Left forelimb (tissue), 1 donor: ENCODE measurements at places on chromosomes 5 and 9.

GRCh38 chr9:136688274-136689107, 1.2 kb upstream of the AGPAT2 start:
- no peak for DNase-seq

DNA sequence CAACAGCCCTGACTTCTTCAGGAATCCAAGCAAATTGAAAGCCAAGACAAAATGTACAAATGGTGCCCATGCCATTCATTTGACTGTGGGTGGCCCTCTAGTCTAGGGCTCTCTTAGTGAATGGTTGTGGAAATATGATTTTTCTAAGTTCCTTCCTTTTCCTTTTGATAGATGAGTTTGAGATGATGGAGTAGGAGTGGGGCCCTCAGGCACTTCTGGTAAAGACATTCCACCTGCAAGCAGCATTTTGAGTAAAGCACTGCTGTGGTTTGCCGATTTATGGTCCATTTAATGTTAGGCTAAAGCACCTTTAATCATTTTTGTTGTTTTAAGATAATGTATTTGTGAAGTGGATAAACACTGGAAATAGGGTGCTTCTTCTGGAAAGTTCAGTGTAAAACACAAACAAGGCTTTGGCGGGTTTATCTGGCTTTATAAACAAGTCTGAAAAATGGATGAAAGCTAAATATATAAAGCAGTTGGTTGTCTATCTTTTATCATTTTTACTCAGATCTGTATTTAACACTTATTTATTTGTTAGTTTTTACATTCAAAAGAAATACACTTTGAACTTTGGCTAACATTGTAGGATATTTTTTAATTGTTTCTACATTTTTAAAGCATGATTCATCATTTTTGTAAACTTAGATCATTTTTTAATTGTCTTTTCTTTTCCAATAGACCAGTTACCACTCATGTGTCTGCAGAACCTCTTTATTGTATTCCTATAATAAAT, 213.5 kb downstream of the PJA2 start:
- no peak for DNase-seq

DNA sequence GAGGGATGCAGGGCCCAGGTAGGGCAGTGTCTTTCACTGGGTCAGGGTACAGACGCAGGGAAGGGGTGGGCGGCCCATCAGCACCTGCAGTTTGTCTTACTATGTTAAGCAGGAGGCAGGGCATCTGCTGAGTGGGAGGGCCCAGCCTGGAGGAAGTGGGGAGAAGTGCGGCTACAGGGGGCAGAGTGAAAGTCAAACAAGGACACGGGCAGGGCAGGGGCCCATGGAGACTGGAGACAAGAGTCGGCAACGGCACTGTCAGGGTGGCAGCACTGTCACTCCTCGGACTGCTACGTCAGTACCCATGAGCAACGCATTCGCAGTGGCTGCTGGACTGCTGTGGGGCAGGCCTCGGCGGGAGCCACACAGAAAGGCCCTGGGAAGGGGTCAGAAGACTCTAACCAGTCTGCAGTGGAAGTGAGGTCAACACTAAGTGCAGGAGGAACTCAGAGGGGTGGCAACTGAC, 19.7 kb downstream of the CAMSAP1 start:
- DNase-seq: no peak

- no peak for DNase-seq
Observed at GRCh38 chr9:26358836-26359235, 533.8 kb downstream of the CAAP1 start.

- no peak for DNase-seq
Observed at GRCh38 chr5:8517456-8517855, 648.5 kb downstream of the MTRR start.
